ENCODE measurements at places on chromosomes 1 and 21. TPM values are rescaled to one million over a fixed set of nuclear protein-coding genes. Genes with fewer than 3 reads are reported as not detected.

The PDPN gene
- not detected for total RNA-seq

The BGLAP gene
- 0.97 TPM for total RNA-seq

The ZMYND12 gene
- total RNA-seq: 0.69 TPM

The SLC22A15 gene
- total RNA-seq: 1.2 TPM

The REN gene
- not detected for total RNA-seq

The SH2D1B gene
- not detected for total RNA-seq

The CLDN8 gene
- total RNA-seq: not detected

The CFHR3 gene
- total RNA-seq: not detected

The S100A1 gene
- total RNA-seq: not detected

- H3K27ac ChIP-seq: no peak overlapping the region
- no peak for DNase-seq
- no peaks in the 10 kb centered on the region for H3K4me1 ChIP-seq
- H3K4me3 ChIP-seq: no peak overlapping the region
- H3K27me3 ChIP-seq: no peaks in the 10 kb centered on the region
Observed at GRCh38 chr1:89211035-89211634, 12.4 kb upstream of the GBP4 start.

GRCh38 chr1:211633524-211633846 lies 41.9 kb downstream of the NEK2 start:
- no peak overlapping the region for H3K4me3 ChIP-seq
- no peaks in the 10 kb centered on the region for H3K27me3 ChIP-seq
- H3K4me1 ChIP-seq: no peaks in the 10 kb centered on the region
- no peak for DNase-seq
- no peak overlapping the region for H3K27ac ChIP-seq

- H3K4me3 ChIP-seq: no peak overlapping the region
- no peaks in the 10 kb centered on the region for H3K36me3 ChIP-seq
- no peak for DNase-seq
- H3K4me1 ChIP-seq: peaks cover 27% of the 10 kb centered on the region
- no peak overlapping the region for H3K27ac ChIP-seq
Observed at GRCh38 chr1:184895086-184895485, 79.2 kb downstream of the NIBAN1 start.

DNA sequence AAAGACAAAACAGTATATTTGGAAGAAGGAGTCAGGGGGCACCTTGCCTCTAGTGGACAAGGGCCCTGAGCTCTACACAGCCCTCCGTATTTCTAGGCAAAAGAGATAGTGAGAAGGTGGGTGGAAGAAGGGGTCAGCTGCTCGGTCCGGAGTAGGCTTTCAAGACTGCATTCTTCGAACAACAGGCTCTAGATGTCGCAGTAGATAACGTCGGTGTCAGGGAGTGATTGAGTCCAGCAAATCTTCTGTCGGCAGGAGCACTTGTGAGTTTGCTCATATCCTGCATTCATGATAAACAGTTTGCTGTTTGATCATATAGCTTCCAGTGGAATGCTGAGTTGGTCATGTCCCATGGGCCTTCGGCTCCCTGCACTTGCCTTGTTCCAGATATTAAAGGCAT lies 36.8 kb downstream of the DIPK1A start:
- H3K36me3 ChIP-seq: no peaks in the 10 kb centered on the region
- no peaks in the 10 kb centered on the region for H3K27me3 ChIP-seq
- H3K4me3 ChIP-seq: no peak overlapping the region
- no peak overlapping the region for H3K27ac ChIP-seq
- no peaks in the 10 kb centered on the region for H3K4me1 ChIP-seq
- no peak for DNase-seq

DNA sequence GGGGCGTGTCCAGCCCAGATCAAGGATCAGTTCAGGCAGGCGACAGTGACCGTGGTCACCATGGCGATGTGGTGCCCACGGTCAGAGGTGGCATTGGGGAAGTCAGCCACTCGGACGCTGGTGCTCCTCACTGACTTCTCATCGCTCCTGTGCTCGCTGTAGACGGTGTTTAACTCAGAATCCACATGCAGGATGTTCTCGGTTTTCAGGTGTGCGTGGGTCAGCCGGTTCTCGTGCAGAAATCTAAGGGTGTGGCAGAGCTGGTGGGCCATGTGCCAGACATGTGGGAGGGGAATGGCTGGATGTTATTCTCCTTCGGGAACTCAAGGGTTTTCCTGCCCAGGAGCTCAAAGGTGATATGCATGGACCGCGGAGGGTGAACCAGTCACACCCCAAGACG lies 11.7 kb downstream of the OR2AJ1 start:
- no peak overlapping the region for H3K27ac ChIP-seq
- DNase-seq: no peak
- H3K4me1 ChIP-seq: no peaks in the 10 kb centered on the region

DNA sequence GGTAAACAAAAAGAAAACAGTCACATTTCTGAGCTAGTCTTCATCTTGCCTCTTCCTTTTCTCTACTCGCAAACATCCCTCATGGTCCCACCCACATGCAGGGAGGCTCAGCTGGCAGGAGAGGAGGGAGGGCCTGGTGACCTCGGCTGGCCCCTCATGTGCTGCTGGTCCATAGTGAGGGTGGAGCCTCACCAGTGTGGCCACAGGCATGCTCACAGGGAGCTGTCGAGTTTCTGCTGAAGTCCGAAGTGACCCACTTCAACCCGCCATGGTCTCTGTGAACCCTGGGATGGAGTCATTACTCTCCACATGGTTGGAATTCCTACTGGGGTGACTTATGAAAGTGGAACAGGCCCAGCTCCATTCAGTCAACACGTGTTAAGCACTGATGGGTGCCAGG lies 253.4 kb downstream of the RHOU start:
- H3K27ac ChIP-seq: no peak overlapping the region
- DNase-seq: no peak
- H3K36me3 ChIP-seq: no peaks in the 10 kb centered on the region
- H3K4me3 ChIP-seq: no peak overlapping the region

GRCh38 chr1:158153179-158153578 lies 27.5 kb upstream of the CD1D start:
- H3K4me3 ChIP-seq: no peak overlapping the region
- no peak for DNase-seq
- H3K36me3 ChIP-seq: no peaks in the 10 kb centered on the region
- no peak overlapping the region for H3K27ac ChIP-seq

DNA sequence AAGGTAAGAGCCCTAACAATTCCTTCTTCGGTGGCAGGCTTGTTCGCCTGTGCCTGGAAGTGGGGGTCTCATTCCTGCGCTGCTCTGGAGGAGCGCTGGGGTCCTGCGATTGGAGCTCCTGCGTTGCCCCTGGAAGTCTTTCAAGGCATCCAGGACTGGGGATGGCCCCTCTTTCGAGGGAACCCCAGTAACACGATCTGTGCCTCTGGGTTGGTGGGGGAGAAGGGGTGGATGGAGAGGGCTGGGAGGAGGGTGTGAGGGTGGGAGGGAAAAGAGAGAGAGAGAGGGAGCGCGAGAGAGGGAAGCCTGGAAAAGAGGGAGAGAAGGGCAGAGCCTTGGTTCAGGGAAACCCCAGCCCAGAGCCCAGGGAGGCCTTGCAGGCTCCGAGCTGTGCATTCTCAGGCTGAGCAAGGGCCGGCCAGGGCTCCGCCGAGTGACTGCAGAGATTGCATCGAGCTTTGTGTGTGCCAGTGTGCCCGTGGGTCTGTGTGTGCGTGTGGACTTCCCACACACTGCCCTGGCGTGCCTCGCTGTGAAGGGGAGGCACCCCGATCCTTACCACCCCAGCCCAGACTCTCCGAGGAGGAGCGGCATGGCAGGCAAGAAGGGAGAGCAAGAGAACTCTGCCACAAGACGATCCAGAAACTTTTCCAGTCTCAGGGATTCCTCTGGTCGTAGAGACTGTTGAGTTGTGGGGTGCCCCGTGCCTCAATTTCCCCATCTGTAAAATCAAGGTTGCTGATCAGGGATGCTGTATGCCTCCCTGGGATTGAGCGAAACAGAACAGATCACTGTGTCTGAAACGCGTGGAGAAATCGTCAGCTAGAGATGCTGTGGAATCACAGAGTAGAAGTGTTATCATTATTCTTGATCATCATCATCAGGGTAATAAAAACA lies 619 bp downstream of the BCL9 start:
- no peak overlapping the region for H3K27ac ChIP-seq
- no peaks in the 10 kb centered on the region for H3K27me3 ChIP-seq
- peak overlapping the region; percentile 71 for H3K4me3 ChIP-seq
- H3K36me3 ChIP-seq: no peaks in the 10 kb centered on the region

DNA sequence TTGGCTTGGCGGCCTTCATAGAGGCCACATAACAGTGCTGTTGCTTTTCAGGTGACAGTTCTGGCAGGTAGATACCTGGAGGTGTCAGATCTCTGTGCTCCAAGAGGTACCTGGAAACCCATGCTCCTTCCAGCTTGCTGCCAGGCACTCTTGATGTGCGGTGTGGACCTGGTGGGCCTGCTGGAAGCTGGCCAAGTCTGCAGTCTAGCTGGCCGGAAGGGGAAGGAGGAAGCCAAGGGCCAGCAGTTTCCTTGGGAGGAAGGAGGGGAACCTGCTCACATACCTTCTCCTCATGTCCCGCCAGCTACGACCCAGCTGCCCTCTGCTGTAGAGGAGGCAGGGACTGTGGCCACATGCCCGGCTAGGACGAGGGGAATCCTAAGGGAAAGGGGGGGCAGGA lies 166.4 kb upstream of the AJAP1 start:
- H3K27ac ChIP-seq: no peak overlapping the region
- H3K36me3 ChIP-seq: no peaks in the 10 kb centered on the region
- no peaks in the 10 kb centered on the region for H3K4me1 ChIP-seq

GRCh38 chr1:212914789-212915188 lies 35.6 kb upstream of the VASH2 start:
- H3K4me3 ChIP-seq: no peak overlapping the region
- no peak overlapping the region for H3K27ac ChIP-seq
- H3K4me1 ChIP-seq: no peaks in the 10 kb centered on the region
- no peak for DNase-seq

GRCh38 chr1:234598974-234599616 lies 10.9 kb downstream of the IRF2BP2 start:
- H3K36me3 ChIP-seq: no peaks in the 10 kb centered on the region
- peak overlapping the region; percentile 64 for H3K4me3 ChIP-seq
- peak overlapping the region; percentile 95 for H3K27ac ChIP-seq
- H3K27me3 ChIP-seq: no peaks in the 10 kb centered on the region
- peaks cover 51% of the 10 kb centered on the region for H3K4me1 ChIP-seq
- DNase-seq: no peak

GRCh38 chr21:45302082-45303061 lies 14.7 kb upstream of the POFUT2 start:
- H3K36me3 ChIP-seq: no peaks in the 10 kb centered on the region
- H3K27ac ChIP-seq: no peak overlapping the region
- peaks cover 23% of the 10 kb centered on the region for H3K4me1 ChIP-seq
- DNase-seq: no peak
- H3K4me3 ChIP-seq: no peak overlapping the region
- H3K27me3 ChIP-seq: no peaks in the 10 kb centered on the region

GRCh38 chr1:86748622-86749373 lies 44.4 kb downstream of the SH3GLB1 start:
- H3K27me3 ChIP-seq: no peaks in the 10 kb centered on the region
- no peaks in the 10 kb centered on the region for H3K36me3 ChIP-seq
- no peak overlapping the region for H3K4me3 ChIP-seq
- no peaks in the 10 kb centered on the region for H3K4me1 ChIP-seq
- no peak overlapping the region for H3K27ac ChIP-seq

DNA sequence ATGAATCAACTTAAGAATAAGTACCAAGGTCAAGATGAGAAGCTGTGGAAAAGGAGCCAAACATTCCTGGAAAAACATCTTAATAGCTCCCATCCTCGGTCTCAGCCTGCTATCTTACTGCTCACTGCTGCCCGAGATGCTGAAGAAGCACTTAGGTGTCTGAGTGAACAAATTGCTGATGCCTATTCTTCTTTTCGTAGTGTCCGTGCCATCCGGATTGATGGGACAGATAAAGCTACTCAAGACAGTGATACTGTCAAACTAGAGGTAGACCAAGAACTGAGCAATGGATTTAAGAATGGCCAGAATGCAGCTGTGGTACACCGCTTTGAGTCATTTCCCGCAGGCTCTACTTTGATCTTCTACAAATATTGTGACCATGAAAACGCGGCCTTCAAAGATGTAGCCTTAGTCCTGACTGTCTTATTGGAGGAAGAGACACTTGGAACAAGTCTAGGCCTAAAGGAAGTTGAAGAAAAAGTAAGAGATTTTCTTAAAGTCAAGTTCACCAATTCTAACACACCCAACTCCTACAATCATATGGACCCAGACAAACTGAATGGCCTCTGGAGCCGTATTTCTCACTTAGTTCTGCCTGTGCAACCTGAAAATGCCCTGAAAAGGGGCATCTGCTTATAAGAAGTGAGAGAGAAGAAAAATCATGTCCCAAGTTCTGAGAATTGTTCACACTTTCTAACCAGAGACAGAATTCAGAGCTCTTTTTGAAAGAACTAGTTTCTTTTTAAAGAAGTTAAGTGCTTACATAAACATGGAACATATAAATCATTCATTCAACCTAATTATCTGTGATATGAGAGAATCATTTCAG lies 35.7 kb downstream of the TOR1AIP1 start:
- no peaks in the 10 kb centered on the region for H3K27me3 ChIP-seq
- H3K4me1 ChIP-seq: no peaks in the 10 kb centered on the region
- H3K4me3 ChIP-seq: no peak overlapping the region
- H3K36me3 ChIP-seq: peaks cover 37% of the 10 kb centered on the region
- DNase-seq: no peak

- no peak overlapping the region for H3K27ac ChIP-seq
- no peak for DNase-seq
- H3K27me3 ChIP-seq: no peaks in the 10 kb centered on the region
- no peak overlapping the region for H3K4me3 ChIP-seq
Observed at GRCh38 chr1:10667861-10668761, 128.3 kb downstream of the CASZ1 start.

GRCh38 chr1:15304708-15305467 lies 57.9 kb downstream of the FHAD1 start:
- no peak overlapping the region for H3K4me3 ChIP-seq
- no peak overlapping the region for H3K27ac ChIP-seq
- H3K36me3 ChIP-seq: no peaks in the 10 kb centered on the region
- no peaks in the 10 kb centered on the region for H3K4me1 ChIP-seq
- H3K27me3 ChIP-seq: no peaks in the 10 kb centered on the region

DNA sequence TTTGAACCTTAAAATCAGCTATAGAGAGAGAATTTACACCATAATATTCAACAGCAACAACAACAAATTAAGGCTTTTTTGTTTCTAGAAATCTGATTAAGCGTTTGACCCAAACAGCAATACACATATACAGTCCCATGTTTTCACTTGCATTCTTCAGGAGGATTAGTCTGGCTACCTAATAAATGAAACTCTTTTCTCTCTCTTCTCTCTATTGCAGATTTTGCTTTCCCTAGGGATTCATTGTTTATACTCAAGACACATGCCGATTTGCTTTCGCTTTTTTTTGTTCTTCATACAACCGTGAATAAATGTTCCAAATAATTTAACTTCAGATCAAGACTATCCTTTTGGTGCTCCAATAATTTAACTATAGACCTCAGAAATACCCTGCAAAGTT lies 162.4 kb upstream of the PTBP2 start:
- no peaks in the 10 kb centered on the region for H3K27me3 ChIP-seq
- no peaks in the 10 kb centered on the region for H3K4me1 ChIP-seq
- no peak overlapping the region for H3K27ac ChIP-seq
- H3K4me3 ChIP-seq: no peak overlapping the region

- H3K36me3 ChIP-seq: no peaks in the 10 kb centered on the region
- DNase-seq: no peak
- H3K27me3 ChIP-seq: no peaks in the 10 kb centered on the region
- H3K4me3 ChIP-seq: no peak overlapping the region
Observed at GRCh38 chr1:119116725-119117124, 23.7 kb downstream of the WARS2 start.

All from CD8-positive, alpha-beta memory T cell (primary cell).